ENCODE measurements at places on chromosomes 3 and 15. TPM values are rescaled to one million over a fixed set of nuclear protein-coding genes. Genes with fewer than 3 reads are reported as not detected.

- DNase-seq: no peak
Observed at GRCh38 chr15:48914717-48915116, 36.8 kb downstream of the EID1 start.

- DNase-seq: no peak
Observed at GRCh38 chr3:190265126-190265525, 57.1 kb downstream of the CLDN1 start.

The GOLGA6A gene
- not detected for polyA plus RNA-seq

- DNase-seq: no peak
Observed at GRCh38 chr3:125608419-125608818, 13.1 kb upstream of the OSBPL11 start.

DNA sequence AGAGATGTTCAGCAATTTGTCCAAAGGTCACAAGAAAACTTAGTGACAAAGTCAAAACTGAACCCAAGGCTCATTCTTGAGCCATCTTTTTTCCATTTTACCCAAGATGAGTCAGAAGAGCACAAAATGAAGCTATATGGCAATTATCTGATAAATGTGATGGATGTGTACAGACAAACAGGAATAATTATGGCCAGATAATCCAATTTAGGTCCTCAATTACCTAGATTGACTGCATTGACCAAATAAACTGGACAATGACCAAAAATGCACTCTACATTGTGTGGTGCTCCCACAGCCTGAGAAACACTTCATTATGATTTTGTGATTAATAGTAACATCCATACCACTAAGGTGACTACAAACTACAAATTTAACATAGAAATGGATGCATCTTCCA, 1105.8 kb downstream of the IGSF11 start:
- DNase-seq: no peak

DNA sequence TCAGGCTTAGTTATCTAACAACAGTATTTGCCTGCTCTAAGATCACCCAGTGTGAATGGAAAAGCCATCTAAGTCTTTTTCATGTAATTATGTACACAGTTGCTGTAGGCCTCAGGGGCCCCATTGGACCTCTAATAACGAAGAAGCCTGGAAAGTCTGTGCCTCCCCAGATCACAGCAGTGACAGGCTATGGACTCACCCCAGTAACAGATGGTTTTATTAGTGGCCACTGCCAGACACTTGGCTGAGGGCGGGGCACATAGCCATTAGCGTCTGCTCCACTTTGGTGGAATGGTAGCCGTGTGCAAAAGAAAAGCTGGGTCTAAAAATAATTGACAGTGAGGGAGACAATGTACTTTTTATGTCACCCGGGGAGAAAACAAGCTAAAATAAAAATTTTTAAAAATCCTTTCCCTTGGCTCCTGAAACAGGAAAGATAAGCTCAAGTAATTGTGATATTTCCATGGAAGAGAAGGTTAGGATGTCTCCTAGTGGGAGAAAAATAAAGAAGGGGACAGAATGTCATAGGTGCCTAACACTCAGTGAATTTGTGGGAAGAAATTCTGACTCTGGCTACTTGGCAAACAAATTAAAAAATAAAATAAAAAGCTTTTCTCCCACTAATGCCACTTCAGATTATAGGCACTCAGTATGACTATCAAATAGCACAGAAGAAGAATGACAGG, 44.3 kb upstream of the ZNF385D start:
- no peak for DNase-seq

- no peak for DNase-seq
Observed at GRCh38 chr3:96106701-96107100, 707.7 kb upstream of the EPHA6 start.

DNA sequence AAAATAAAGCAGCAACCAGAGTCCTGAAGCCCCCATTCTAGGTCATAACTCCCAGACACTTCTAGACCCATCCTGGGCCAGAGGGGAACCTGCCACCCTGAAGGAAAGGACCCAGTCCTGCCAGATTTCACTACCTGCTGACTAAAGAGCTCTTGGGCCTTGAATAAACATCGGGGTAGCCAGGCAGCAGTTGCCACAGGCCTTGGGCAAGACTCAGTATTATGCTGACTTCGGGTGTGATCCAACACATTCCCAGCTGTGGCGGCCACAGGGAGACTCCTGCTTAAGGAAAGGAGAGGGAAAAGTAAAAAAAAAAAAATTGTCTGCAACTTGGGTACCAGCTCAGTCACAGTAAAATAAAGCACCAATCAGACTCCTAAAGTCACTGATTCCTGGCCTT, 23.8 kb downstream of the NEDD4 start:
- DNase-seq: no peak

The TM6SF1 gene
- polyA plus RNA-seq: 0.05 TPM
